Hematopoietic multipotent progenitor cell treated with erythropoietin and hydrocortisone succinate and interleukin-3 and kit ligand, for 6 days (in vitro differentiated cells): ENCODE measurements at places on chromosomes 1 and 21.

DNA sequence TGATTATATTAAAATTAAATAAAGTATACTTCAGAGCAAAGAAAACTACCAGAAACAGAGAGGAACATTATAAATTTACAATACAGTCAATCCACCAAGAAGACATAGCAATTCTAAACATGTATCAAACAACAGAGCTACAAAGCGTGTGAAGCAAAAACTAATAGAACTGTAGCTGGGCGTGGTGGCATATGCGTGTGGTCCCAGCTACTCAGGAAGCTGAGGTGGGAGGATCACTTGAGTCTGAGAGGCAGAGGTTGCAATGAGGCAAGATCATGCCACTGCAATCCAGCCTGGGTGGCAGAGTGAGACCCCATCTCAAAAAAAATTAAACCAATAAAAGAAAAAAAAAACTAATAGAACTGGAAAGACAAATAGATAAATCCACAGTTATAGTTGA lies 12.3 kb downstream of the CCDC185 start:
- DNase-seq = no peak

GRCh38 chr1:93904228-93904627 lies 5.0 kb downstream of the GCLM start:
- peak; percentile 51 for DNase-seq

- peak; percentile 37 for DNase-seq
Observed at GRCh38 chr1:183234660-183235476, 48.8 kb downstream of the LAMC2 start.

GRCh38 chr1:43329995-43330751 lies 7.4 kb upstream of the MPL start:
- peak; percentile 92 for DNase-seq

DNA sequence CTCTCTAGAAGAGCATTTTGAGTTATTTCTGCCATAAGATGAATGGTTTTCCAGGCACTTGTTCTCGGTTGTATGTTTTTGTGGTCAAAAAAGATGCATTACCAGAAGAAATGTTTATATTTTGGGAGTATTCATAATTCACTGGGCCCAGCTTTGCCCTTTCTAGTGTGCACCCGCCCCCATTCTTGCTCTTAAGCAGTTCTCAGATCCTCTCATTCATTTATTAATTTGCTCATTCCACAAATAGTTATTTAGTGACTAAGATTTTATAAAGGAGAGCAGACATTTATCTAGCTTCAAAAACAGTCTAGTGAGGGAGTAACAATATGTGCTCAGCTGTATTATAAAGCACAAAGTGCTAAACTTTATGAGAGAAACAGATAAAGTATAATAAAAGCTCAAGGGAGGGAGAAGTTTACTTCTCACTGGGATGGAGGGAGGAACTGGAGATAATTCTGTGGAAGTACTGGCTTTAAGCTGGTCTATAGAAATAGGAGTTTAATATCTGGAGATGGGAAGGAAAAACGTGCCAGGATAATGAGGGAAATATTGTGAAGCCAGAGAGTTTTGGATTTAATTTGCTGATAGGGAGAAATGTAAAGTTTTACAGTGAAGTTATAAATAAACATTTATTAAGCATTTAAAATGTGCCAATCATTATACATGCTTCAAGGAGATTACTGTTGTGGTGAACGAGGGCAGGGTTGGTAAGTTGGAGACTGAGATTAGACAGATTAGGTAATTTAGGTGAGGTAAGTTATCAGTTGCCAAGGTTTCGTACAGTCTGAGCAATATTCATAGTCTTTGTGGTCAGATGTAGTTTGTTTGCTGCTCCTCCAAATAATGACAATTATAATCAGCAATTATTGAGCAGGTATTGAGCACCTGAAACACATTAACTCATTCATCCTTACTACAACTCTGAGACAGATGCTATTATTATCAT lies 9.1 kb upstream of the MACF1 start:
- DNase-seq = peak; percentile 88

DNA sequence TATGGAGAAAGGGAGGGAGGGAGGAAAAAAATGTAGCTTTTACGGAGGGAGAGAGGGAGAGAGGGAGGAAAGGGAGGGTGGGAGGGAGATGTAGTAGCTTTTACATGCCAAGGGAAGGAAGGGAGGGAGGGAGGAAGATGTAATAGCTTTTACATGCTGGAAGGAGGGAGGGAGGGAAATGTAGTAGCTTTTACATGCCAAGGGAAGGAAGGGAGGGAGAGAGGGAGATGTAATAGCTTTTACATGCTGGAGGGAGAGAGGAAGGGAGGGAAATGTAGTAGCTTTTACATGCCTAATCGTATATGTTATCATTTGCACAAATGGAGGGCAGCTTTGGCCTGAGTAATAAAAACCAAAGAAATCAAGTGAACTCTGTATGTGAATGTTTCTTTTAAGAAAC lies 35.6 kb downstream of the EEIG2 start:
- DNase-seq = no peak

DNA sequence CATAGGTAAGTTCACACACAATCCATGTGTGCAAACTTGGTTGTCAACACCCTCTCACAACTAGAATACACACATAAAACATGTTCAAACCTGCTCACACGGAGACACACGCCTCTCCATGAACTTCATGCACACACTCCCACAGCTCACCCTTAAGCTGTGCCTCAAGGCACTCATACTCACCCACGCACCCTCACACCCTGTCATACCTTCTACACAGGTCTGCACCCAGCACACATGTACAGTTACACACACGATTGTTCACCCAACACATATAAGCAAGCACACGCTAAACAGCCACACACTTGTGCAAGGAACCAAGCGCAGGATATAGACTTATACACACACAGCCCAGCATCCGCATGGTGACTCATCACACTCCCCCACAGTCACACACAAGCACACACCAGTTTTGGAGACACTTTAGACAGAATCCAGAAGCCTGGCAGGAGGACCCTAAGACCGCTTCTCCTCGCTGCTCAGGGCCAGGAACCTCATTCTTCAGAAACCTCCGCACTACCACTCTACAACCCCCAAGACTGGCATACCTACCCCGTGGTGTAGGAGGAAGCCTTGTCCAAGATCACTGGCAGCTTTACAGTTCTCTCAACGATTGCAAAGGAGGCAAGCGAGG lies 58.7 kb upstream of the ZC3H12A start:
- no peak for DNase-seq

- peak; percentile 34 for DNase-seq
Observed at GRCh38 chr1:11194407-11195176, 5.4 kb downstream of the ANGPTL7 start.

- DNase-seq = no peak
Observed at GRCh38 chr1:110254604-110255391, 44.7 kb downstream of the KCNC4 start.

DNA sequence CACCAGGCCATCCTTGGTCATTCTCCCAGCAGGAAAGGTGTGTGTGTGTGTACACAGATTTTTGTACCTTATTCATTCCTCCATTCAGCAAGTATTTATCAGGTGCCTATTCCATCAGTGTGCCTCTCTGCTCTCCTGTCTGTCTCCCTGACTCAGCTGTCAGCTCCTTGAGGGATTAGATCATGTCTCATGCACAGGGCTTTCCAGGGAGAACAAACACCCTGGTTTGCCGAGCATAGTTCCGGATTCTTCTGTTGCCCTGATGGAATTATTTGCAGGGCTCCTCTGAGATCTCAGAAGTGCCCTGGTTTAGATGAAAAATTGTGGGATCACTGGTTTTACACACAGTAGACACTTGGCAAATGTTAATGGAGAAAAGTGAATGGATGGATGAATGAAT lies 8.1 kb upstream of the SDHB start:
- no peak for DNase-seq

DNA sequence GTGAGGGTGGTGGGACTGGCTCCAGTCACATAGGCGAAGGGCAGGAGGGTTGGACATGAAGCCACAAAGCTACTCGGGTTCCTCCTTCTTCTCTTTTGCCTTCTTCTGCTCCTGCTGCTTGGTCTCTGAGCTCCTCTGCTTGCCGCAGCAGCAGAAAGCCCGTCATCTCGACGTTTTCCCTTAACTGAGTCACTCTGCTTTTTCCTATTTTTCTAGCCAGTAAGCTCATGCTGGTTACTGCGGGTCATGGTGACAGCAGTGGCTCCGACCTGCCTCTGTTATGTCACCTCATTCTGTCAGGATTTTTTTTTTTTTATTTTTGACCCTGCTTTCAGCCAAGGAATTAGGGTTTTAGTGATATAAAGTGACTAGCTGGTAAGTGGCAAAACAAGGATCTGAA lies 2.6 kb upstream of the FMOD start:
- DNase-seq = no peak

DNA sequence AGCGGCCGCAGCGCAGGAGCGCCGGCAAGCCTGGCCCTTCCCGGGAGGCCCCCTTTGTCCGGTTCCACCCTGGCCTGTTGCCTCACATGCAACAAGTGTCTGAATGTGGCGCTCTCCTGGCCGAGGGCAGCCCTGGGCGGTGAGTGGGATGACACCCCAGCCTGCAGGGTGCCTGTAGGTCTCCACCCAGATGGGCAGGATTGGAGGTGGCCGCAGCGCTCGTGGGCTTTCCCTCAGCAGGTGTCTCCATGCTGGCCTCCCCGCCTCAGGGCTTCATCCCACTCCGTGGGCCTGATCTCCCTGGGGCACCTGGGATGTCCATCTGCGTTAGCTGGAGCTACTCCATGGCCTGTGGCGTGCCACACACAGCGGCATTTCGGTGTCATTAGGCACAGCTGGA lies 1.5 kb downstream of the MIB2 start:
- DNase-seq = no peak

DNA sequence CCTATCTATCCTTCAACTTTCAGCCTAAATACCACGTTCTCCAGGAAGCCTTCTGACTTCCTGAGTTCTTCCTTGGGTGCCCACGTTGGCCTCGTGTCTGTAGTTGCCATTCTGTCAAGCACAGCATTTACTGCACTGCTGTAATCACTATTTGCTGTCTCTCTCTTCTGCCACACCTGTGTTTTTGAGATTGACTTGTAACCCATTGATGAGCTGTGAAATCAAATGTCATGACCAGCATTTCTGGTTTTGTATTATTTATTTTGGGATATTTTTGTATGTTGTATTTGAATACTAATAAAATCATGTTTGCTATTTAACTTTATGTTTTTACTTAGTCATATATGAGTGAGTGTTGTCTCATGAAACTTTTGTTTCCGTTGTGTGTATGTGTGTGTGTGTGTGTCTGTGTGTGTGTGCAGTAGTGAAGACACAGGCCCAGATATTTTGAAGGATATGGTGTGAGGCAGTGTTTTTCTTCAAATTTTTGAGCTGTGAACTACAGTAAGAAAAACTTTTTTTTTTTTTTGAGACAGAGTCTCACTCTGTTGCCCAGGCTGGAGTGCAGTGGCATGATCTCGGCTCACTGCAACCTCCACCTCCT lies 126.2 kb upstream of the SERBP1 start:
- no peak for DNase-seq

DNA sequence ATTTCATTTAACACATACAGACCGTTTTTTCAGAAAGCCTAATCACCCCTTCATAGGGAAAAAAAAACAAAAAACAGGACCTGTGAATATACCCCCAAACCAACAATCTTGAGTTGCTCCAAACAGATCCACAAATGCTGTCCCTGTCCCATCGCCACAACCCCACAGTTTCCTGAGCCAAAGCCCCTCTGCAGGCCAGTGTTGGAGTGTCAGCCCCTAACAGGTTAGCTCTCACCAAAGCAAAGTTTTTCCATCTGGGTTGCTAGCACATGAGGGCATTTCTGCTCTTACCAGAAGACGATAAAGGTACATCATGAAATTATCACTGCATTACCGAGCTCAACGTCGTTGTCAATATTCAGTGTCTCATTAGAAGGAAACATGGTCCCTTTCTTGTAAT lies 40.8 kb downstream of the MCOLN2 start:
- no peak for DNase-seq

GRCh38 chr1:168794057-168794456 lies 65.1 kb upstream of the DPT start:
- no peak for DNase-seq

DNA sequence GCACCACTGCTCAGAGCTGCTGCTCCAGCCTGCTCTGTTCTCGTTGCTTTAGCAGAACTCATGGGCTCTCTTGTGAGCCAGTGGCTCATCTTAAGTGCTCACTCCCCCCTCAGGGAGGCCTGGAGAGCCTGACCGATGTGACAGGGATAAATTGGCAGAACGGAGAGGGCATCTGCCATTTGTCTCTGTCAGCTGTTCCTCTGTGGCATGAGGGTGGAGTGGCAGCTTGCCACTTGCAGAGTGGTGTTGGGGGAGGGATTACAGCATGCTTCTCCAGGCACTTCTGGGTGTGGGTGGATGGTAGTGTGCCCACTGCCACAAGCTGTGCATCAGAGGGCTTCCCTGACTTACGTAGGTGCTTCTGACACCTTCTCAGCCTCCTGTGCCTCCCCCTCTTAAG lies 229.5 kb downstream of the PAPPA2 start:
- no peak for DNase-seq

GRCh38 chr1:88490676-88491075 lies 193.4 kb upstream of the PKN2 start:
- DNase-seq = no peak

DNA sequence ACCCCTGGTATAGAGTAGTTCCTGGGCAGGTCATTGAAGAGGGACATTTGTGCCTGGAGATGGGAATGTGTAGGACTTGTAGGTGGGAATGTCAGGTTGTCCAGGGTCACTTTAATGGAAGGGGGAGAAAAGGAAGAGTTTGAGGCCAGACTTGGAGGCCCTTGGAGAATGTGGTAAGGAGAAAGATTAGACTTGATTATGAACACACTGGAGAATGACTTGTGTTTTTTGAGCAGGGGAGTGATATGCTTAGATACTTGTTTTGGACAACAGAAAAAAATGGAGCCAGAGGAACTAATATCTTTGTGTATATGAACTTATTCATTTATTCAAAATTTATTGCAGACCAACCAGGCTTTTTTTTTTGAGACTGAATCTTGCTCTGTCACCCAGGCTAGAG lies 17.9 kb downstream of the ELAPOR1 start:
- DNase-seq = peak; percentile 47

GRCh38 chr21:42040411-42041180 lies 30.4 kb upstream of the ZBTB21 start:
- DNase-seq = no peak
